ENCODE measurements at places on chromosomes 2 and 18.

- DNase-seq, result no peak
These were observed 119.9 kb downstream of the ETAA1 start for GRCh38 chr2:67516899-67517530.

DNA sequence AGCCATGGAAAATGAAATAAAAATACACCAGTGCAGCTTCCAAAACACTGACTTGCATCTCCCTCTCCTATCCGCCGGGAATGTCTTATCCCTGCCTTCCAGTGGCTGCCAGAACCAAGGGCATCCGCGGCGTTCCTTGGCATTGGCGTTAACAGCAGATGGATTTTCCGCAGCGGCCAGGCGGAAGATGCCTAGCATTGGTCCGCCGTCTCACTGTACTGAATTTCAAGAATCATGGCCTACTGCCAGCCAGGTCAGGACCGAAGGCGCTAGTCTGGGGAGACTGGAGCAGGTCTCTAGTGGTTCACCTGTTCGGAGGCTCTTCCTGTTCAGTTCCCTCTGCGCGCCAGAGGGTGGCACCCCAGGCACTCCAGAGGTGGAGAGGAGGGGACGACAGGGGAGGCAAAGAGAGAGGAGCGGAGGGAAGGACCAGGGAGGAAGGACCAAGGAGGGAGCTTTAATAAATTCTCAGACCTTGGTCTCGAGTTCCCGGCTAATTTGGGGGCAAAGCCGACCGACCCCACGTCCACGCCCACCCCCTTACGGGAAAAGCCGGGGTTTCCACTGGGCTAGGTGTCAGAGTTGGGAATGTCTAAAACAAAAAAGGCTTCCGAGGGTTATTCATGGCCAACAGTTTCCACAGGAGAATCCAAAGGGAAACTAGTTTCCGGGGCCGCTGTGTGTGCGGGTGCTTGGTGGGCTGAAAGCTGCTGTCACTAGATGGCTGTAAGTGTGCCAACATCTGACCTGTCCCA, 3.7 kb upstream of the BCL2L11 start:
- DNase-seq, result peak; percentile 85

DNA sequence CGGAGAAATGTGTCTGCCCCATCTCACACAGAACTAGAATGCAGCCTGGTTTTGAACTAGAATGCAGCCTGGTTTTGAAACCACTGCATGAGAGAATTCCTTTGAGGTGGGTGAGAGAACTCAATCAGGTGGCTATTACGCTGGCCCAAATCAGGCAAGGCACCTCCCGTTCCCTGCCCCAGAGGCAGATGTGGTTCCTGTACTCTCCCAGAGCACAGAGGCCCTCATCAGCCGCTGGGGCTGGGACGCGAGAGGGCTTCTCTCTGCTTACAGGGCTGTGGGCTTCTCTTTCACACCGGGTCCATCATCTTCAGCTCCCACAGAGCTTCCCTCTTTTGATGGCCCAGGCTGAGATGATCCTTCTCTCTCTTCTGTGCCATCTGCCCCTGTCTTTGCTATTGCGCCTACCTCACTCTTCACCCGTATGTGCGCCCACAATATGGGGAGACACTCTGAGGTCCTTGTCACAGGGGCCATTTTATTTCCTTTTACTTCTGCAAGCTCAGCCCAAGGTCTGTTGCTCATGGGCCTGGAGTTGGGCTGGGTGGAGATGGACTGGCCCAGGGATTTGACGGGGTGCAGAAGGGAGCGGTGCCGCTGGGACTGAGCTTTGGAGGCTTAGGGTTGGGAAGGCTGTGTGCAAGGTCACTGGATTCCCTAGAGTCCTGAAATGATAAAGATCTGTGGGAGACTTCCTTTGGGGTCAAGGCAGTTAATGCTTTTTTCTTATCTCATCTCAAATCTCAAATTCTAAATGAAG, 84.4 kb upstream of the HS6ST1 start:
- no peak for DNase-seq

- no peak for DNase-seq
These were observed 34.8 kb downstream of the RIT2 start for GRCh38 chr18:43080671-43081070.

GRCh38 chr2:240296104-240296406, 139.4 kb upstream of the GPC1 start:
- DNase-seq, result no peak

- DNase-seq, result peak; percentile 15
These were observed 67.4 kb downstream of the TPO start for GRCh38 chr2:1480671-1481076.

DNA sequence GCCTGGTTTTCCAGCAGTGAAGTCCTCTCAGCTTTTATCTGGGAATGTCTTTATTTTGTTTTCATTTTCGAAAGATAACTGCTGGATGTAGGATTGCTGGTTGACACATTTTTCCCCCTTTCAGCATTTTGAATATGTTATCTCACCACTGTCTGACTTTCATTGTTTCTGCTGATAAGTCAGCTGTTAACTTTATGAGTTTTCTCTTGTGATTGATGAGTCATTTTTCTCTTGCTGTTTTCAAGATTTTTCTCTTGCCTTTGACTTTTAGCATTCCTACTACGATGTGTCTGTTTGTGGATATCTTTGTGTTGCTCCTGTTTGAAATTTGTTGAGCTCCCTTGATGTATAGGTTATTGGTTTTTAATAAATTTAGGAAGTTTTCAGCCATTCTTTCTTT, 85.5 kb downstream of the AGPS start:
- no peak for DNase-seq

DNA sequence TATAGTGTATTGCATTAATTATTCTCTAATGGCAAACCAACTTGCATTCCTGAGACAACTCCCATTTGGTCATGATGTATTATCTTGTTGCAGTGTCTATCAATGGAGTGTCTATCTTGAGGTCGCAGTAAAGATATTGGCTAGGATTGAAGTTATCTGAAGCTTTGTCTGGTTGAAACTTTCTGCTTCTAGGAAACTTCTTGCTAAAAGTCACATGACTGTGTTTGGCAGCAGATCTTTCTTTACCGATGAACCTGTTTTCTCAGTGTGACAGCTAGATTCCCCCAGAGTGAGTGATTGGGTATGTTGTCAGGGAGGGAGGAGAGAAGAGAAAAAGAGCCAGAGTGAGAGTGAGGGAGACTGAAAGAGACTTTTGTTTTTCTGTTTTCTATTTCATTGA, 119.6 kb downstream of the QPCT start:
- no peak for DNase-seq

DNA sequence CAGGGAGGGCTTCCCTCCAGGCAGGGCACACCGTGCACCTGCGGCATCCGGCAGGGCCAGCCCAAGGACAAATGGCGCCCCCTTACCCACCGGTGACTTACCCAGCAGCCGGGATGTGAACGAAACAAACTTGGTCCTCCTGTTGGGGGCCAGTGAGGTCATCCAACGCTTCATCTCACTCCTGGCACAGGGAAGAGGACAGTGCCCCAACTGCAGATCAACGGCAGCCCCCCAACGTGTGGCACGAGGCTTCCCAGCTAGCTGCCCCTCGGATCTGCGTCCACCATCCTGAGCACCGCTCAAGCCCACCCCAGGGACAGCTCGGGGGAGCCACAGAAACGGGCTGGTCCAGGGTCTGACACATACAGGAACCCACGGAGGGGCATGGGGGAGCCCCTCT, 12.0 kb downstream of the SNORC start:
- DNase-seq, result no peak

DNA sequence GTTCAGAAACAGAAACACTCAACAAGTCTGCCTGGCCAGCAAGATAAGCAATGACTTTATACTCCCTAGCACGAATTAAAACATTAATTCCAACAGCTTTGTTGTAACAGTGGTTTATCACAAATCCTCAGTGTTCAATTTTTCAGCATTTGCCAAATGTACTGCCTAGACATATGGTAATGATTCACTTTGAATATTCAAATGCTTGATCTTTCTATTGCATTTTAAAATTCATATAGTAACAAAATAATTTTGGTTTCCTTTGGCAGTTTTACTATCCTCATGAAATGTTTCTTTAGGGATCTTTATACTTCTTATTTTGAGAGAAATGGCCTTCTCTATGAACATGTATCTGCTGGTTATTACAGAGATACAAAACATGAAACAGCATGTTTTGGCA, 851.8 kb upstream of the NXPH2 start:
- DNase-seq, result no peak

- DNase-seq, result peak; percentile 75
These were observed 8.2 kb downstream of the DLX2 start for GRCh38 chr2:172094294-172095145.

DNA sequence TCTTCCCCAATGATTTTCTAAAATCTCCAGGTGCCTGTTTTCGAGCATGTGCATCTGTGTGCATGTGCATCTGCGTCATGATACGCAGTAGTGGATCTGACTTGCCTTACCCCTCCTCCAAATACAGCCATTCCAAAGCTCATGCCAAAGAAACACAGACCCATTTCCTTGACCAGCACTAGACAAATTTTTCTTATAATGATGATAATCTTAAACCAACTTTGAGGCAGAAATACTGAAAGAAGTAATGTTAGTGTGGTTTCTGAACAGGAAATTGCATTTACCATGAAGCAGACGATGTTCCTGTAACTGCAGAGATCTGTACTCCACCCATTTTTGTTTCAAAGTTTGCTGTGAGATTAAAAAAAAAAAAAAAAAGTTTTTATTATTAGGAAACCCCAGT, 25.6 kb downstream of the CYTIP start:
- DNase-seq, result no peak

GRCh38 chr18:51169731-51170130, 27.8 kb downstream of the MEX3C start:
- DNase-seq, result no peak

GRCh38 chr2:23390152-23390551, 5.2 kb downstream of the KLHL29 start:
- peak; percentile 90 for DNase-seq

DNA sequence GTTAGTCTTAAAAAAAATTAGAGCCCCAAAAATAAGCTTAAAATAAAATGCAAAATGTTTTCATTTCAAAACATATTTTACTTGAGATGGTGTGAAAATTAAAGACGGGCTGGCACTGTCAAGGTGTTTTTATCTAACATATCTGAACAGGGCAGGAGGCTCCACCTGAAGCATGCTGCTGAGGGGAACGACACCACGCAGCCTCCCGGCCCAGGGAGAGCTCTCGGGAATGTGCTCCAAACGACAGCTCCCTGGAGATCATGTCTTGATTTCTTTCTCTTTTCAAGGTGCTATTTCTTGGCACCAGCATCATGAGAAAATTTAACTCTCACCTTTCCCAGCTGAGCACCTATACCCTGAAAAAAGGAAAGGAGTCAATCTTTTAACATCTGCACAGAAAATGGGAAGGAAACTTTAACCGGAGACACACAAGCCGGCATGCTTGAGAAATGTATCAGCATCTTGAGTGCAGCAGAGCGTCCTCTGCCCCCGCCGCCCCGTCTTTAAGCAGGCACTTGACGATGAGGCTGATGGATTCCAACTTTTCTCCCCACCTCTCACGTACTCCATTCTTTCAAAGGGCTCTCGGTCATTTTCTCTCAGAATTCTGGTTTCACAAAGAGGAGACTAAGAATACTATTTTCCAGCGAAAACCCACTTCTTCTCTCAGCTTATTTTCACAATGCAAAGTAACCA, 56.6 kb downstream of the EIPR1 start:
- no peak for DNase-seq

- no peak for DNase-seq
These were observed 266.9 kb downstream of the GLI2 start for GRCh38 chr2:121002597-121002996.

DNA sequence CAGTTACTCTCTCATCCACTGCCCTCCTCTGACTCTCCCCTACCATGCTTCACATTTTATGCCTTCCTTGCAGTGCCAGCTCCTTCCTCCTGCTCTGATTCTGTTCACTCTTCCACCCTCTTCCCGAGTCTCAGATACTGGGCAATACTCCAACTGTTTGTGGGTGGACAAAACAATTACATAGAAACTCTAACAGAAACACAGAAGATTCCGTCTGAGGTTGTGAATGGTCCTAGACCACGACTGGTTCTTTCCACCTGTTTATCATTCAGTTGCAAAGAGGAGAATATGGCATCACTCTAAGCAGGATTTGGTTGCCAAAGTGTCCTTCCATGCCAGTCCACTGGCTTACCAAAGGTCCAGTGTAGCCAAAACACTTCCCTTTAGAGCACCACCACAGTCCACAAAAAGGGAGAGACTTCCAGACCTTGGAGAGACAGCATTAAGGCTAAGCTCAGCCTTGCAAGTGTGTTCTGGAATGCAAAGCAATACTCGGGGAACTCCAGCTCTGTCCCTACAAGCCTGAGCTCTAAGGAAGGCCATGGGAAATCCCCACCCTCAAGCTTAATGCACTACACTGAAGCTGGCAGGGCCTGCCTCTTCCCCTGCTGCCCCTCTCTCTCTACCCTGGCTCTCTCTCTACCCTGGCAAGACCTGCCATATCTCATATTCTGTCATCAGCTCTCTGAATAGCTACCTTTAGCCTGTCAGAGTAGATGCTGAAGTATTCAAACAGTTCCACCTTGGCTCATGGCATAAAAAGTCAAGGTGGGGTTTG, 33.6 kb upstream of the RND3 start:
- no peak for DNase-seq

- DNase-seq, result no peak
These were observed 61.9 kb upstream of the ALK start for GRCh38 chr2:29983308-29983707.

DNA sequence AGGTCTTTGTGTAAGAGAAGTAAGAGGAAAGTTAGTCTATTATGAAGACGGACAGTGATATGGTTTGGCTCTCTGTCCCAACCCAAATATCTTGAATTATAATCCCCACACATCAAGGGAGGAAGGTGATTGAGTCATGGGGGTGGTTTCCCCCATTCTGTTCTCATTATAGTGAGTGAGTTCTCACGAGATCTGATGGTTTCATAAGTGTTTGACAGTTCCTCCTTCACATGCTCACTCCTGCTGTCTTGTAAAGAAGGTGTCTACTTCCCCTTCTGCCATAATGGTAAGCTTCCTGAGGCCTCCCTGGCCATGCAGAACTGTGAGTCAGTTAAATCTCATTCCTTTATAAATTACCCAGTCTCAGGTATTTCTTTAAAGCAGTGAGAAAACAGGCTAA, 67.6 kb downstream of the NEURL3 start:
- DNase-seq, result no peak

- DNase-seq, result peak; percentile 63
These were observed 93.8 kb downstream of the NRP2 start for GRCh38 chr2:205776139-205776538.
